ENCODE measurements at places on chromosomes 4 and X.

DNA sequence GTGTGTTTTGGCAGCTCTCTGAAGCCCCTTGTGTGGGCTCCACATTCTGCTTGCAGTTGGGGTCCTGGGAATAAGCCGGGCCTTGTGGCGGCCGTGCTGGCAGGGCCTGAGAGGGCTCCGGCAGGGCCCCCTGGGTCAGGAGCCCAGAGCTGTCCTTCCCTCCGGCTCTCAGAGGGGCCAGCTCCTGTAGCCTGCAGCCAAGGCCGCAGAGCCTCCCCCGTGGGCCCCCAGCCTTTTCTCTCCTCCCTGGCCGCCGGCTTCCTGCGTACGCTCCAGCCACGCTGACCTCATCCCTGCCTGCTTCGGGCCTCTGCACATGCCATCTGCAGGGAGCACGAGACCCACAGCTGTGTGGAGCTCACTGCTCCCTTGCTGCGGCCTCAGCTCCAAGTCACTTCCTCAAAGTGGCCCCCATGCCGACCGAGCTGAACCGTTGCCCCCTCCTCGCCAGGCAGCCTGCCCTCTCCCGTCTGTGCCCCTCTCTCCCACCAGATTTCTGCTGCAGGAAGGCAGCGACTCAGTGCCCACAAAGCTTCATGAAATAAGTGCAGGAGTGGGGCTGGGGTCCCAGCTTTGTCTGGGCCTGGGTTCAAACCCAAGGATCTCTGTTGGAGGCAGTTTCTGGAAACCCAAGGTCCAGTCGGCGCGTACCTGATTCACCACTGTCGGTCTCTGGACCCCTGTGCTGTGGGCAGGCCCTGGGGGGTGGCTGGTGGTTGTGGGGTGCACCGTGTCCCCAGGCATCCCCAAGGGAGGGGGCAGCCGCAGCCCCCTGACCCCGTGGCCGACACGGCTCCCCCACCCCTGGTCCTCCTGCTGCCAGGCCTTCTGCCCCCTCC is 57.1 kb upstream of the NKX1-1 start:
- DNase-seq: no peak

- no peak for DNase-seq
Observed at GRCh38 chr4:129821963-129822362, 726.0 kb downstream of the C4orf33 start.

DNA sequence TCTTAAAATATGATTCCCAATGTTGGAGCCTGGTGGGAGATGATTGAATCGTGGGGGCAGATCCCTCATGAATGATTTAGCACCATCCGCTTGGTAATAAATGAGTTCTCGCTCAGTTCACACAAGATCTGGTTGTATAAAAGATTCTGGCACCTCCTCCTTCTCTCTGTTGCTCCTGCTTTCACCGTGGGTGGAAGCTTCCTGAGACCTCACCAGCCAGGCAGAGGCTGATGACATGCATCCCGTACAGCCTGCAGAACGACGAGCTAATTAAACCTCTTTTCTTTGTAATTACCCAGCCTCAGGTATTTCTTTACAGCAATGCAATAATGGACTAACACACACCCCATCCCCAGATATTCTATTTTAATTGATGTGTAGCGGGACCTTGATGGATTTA is 162.2 kb downstream of the NPFFR2 start:
- no peak for DNase-seq

DNA sequence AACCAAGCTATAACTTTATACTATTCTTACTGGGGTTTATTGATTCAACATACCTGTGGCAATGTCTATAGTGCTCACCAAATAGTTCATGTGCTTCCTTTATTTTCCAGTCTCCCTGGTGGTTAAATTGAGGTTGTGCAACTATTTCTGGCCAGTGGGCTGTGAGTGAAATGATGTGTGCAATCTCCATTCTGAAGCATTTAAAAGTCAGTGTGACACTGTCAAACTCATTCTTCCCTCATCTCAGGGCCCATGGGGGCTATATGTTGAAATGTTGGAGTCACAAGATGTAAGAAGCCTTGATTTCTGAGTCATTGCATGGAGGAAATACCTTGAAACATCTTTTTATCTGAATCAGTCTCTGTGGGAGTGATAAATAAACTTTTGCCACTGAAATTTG is 414.3 kb upstream of the RPS6KA3 start:
- DNase-seq: no peak

GRCh38 chrX:24799565-24799964 is 105.8 kb downstream of the POLA1 start:
- no peak for DNase-seq

DNA sequence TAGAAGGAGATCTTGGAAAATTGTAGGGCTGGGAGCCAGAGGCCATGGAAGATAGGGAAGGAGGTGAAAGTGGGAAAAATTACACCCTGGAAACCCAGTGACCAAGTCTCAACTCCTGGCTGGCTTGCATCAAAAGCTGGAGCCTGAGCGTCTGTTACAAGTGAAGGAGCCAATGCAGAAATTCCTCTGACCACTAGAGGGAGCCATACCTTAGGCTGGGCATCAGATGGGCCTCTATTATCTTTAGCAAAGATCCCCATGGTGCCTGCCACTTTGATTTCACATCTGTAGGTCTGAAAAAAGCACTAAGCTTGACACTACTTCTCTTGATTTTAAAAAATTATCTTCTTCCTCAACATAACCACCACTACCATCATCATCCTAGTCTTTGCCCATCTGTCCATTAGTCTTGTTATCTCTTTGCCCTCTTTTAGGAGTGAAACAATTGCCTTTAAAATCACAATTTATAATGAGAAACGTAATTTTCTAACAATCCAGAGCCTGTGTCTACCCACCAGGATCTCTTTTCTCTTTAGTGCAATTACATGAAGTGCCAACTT is 62.9 kb downstream of the ANAPC4 start:
- peak; percentile 70 for DNase-seq

- no peak for DNase-seq
Observed at GRCh38 chr4:18635531-18635930, 614.0 kb upstream of the LCORL start.

DNA sequence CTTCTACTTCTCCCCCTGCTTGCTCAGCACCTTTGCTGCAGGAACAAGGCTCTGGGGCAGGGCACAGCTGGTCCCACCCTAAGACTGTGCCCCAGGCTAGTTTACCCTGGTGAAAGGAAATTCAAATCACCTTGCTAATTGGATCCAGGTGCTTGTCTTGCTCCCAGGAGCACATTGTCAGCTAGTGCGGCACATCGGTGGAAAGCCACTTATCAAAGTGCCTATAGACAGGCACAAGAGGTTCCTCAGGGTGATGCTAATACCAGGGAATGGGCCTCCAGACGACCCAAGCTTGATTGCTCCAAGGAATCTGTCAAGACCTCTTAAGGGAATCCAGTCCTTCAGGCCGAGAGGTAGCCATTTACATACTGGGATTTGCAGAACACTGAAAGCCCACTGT is 64.5 kb upstream of the PRPS1 start:
- DNase-seq: no peak

GRCh38 chr4:7806338-7807090 is 133.1 kb downstream of the AFAP1 start:
- no peak for DNase-seq

DNA sequence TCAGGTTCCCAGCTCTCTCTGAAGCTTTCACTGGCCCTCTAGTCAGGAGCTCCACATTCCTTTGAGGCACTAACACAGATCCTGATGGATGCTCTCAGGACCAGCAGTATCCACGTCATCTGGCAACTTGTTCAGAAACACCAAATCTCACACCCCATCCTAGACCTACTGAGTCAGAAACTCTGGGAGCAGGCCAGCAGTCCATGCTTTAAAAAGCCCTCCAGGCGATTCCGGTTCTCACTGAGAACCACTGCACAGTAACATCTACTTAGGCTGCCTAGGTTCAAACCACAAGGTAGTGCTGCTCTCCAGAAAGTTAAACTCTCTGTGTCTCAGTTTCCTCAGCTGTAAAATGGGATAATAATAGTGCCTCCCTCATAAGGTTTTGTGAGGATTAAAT is 55.3 kb downstream of the CCDC158 start:
- no peak for DNase-seq

DNA sequence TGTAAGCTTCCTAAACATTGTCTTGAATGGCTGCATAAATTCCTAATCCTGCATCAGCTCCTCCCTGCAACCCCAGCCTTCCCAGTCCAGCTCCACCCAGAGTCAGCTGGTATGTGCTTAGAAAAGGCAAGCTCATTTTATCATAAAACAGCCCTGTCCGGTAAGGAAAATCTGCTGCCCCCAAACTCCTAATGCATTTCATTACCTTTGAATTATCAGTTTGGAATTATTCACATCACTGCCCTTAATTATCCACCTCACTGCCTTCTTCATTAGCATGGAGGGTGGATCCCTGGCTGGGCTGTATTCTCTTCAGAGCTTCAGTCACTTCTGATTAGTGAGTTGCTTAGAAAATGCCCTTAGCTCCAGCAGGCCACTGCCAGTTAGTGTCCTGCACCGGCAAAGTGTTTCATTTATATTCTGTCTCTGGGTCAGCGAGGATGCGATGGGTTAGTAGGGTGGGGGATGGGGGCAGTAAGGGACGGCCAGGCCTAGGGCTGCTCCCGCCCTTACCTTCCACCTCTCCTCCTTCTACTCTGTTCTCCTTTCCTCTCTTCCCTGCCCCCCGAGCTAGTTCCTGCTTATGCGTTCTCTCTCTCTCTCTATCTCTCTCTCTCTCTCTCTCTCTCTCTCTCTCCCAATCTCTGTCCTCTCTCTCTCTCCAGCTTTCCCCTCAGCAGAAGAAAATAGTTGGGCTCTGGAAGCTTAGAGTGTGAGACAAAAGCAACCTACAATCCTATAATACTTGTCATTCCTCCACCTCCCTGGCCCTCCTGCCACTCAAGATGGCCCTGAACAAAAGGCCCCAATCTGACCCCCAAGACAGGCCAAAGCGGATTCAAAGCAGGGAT is 174.8 kb upstream of the KLF3 start:
- DNase-seq: no peak

DNA sequence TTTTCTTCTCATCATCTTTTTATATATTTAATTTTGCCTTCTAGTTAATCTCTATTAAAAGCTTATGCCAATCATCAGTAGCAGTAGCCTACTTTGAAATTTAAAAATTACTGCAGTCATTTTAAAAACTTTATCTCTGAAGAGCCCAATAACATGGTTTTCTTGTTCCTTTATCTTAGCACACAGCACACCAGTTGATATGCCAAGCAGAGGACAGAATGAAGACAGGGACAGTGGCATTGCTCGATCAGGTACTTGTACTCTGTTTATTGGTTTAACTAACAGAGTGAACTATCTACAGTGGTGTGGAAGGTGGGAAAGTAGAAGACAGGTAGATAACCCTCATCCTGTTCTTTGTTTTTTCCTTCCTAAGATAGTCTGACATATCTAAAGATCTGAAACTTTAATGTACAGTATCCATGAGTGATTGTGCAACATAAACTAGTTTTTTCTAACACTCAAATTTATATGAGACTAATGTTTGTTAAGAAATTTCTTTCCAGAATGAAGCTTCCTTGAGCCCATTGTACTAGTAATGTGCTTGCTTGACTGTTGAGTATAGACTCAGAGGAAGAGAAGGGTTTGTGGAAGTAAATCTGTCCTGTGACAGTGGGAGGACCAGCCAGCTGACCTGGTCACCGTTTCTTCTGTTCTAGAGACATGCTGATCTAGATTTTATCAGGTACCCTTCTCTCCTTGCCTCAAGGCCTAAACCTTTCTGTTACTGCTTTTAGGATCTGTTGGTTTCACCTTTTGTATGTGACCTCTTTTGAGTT is 66.6 kb downstream of the FNIP2 start:
- peak; percentile 43 for DNase-seq

DNA sequence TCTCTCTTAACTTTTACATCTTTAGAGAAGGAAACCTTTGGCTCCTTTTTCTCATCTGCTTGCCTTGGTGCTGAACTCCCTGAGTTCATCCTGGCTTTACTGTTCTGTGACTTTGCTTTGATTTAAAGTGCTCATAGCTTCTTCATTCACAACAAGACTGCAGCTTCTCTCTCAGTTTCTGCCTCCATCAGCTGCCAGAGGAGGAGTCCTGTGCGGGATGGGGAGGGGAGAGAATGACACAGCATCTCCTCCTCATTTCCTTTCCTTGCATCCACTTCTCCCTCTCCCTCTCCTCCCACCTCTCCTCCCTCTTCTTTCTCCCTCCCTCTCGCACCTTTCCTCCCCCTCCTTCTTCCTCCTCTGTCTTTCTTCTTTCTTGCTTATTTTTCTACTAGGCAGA is 42.0 kb downstream of the CBLL2 start:
- DNase-seq: no peak

DNA sequence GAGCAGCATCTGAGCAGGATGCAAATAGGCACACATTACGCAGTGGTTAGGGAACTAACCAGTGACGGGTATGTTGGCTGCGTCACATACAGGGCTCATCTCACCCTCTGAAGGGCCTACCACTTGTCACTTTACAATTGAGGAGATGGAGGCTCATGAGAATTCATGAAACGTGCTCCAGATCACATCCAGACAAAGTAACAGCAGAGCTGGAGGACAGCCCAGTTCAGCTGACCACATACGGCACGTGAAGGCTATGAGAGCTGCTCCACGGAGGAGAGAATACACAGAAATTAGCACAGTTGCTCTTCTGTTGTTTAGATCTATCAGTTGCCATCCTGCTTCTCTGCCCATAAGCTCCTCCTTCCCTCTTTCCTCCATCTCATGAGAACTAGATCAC is 78.4 kb downstream of the FAM9B start:
- DNase-seq: no peak
